Activated CD4-positive, CD25-positive, alpha-beta regulatory T cell (primary cell): ENCODE measurements at places on chromosomes 6 and 20.

GRCh38 chr6:33081098-33081824, 5.5 kb downstream of the HLA-DPB1 start:
- no peak for DNase-seq

DNA sequence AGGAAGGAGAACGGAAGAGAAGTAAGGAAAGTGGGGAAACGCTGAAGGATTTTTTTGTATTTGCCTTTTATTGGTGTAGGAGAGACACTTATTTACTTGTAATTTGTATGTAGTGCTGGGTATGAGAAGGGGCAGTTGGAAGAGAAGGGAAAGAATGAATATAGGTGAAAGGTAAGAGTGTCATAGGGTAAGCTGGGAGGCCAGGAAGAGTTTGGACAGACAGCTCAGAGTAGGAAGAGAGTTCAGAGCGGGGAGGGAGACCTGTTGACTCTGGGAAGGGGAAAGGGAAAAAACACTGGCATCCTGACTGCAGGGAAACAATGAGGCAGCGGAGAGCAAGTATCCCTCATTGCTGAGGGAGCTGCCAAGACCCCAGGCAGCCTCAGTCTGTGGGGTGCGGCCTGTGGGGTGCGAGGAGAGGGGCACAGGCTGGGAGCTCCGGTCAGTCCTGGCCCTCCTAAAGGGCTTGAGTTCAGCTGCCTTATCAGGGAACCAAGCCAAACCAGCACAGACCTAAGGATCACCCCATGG, 3.1 kb downstream of the TRAF3IP2 start:
- no peak for DNase-seq

DNA sequence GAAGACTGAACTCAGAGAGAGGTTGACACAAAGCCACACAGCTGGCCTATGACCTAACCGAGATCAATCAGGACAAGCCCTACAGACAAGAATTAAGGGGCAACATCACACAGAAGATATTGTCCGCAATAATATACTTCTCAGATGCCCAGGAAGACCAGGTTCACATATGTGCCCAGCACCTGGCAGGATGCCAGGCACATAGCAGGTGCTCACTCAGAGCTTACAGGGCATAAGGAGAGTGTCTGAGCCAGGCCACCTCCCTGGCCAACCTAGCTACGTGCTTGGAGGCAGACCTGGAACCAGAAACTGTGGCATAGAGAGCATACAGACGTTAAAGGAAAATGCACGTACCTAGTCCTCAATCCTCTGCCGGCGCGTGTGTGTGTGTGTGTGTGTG, 87.0 kb upstream of the LRFN2 start:
- DNase-seq: no peak

DNA sequence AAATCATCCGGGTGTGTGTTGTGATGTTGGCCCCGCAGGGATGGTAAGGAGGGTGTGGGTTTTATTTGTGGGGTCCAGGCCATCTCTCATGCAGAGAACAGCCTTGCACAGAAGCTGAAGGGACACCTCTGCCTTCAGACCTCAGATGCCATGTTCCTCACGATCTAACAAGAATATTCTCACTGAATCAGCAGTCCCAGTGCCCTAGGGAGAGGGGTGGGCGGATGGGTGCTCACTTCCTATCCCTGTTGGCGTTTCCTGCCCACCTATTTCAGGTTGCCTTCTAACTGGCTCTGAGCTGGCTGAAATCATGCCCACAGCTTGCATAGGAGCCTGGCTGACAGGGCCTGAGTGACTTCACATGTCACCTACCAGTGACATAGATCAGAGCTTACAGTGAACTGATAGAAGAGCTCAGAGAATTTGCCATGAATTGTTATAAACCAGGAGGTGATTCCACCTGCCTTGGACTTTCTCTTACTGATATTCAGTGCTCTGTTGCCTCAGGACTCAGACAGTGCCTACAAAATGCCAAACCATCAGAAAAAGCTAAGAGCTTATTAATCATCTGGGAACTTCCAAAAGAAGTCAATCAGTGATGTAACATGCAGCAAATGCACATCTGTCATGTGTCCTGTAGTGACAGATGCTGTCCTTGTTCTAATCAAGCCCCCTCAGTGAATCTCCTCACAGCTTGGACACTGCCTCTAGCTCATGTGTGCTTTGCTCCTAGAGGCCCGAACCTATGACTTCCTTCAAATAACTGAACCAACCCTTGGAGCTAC, 285.8 kb upstream of the PRND start:
- no peak for DNase-seq

GRCh38 chr6:40962241-40962640, 76.8 kb downstream of the UNC5CL start:
- DNase-seq: no peak

- no peak for DNase-seq
These were observed 74.0 kb downstream of the CD109 start for GRCh38 chr6:73769976-73770375.

DNA sequence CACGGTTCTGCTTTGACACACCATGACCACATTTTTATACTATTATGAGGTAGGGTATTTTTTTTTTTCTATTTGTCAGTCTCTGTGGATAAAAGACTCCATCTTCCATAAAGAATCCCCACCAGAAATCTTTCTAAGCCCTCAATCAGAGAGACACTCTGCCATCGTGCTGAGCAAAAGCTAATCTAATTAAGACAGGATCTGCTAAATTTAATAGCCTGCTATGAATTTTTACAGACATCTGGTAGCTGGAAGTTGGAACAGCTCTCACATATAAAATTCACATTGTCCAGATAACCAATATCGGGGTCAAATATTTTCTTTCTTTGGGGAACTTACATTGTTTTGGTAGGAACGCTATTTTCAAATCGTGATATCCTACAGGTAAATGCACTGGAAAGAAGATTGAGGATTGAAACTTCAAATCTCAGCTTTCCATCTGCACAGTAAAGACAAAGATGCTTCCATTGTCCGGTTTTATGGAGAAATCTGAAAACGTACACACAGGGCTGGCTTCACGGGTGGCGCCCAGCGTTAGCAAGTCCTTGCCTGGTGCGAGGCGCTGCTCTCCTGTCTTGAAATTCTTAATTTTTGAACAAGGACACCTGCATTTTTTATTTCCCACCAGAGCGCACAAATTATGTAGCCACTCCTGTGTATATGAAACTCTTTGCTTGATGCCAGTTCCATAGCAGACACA, 573.8 kb upstream of the NOX3 start:
- DNase-seq: no peak

GRCh38 chr6:55445648-55446204, 118.5 kb downstream of the GFRAL start:
- no peak for DNase-seq

- DNase-seq: no peak
These were observed 183.1 kb downstream of the PRDM13 start for GRCh38 chr6:99789767-99790166.

DNA sequence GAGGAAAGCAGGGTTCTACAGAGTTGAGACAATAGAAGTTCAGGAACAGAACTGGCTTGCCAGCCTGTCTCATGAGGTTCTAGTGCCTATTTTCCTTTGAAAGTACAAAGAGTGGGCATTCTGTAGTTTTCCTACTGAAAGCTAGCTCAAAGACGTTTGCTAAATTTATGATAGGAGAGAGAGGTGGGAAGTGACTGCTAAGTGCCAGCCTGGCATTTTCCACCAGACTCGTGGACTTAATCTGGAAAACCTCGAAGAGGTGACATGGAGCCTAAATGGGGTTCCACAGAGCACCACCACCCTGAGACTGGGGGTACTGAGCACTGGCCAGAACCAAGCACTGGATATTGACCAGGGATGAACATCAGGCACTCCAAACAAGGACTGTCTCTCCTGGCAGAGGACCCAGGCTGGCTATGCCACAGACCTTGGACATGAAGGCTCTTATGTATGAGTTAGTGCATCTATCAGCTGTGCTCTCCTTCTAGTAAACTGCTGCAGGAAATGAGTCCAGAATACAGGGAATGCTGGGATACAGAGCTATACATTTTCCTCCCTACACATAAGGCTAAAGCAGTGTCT, 7.1 kb downstream of the PEX6 start:
- no peak for DNase-seq

DNA sequence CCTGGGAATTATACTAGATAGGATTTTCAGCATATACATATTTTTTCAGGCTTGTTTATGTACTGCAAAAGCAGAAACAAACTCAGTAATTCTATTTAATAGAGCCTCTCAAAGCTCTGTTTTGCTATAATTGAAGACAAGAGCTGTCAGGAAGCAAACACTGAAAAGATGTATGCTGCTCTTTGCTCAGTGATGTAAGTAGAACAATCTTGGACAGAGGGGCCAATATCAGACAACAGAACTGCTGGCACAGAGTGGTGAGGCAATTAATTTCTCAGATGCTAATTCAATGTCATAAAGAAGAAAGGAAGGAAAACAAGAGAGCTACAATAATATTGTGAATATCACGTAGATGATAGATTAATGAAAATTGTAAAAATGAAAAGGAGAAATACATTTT, 663.3 kb upstream of the ADGRB3 start:
- no peak for DNase-seq

- no peak for DNase-seq
These were observed 72.4 kb downstream of the FYN start for GRCh38 chr6:111800821-111801220.

DNA sequence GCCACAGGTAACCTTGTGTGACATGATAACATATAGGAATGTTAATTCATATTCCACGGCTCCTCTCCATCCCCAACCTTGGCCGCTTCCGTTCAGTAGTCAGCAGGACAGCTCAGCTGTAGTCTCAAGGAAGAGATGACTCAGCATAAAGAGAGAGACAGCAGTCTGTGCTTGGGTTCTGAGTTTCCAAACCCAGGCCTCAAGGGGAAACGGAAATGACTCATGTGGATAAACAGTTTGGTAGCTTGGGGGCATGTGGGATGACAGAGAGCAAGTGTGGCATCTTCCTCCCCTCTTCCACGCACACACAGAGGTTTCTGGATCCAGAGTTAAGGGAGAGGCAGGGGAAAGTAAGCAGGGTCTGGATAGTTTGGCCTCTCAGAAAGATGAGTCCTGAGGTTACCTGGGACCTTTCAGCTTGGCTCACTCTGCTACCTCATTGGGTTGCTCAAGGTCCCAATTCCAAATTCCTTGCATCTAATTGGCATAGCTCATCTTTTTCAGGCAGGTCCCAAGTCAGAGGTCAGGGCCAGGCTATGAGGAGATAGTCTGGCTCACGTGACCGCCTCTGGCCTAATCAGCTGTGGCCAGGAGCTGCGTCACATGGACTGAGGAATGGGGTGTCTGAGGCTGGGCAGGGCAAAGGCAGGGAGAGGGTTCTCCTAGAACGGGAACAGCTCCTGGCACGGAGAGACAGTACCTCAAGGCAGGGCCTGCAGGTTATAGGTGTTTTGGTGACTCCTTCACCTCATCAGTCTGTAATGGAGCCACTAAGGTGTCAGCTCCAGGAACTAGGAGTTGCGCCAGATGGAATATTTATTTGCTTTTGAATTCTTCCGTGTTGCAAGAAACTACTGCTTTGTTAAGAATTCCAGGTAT, 36.5 kb upstream of the MLN start:
- DNase-seq: no peak

DNA sequence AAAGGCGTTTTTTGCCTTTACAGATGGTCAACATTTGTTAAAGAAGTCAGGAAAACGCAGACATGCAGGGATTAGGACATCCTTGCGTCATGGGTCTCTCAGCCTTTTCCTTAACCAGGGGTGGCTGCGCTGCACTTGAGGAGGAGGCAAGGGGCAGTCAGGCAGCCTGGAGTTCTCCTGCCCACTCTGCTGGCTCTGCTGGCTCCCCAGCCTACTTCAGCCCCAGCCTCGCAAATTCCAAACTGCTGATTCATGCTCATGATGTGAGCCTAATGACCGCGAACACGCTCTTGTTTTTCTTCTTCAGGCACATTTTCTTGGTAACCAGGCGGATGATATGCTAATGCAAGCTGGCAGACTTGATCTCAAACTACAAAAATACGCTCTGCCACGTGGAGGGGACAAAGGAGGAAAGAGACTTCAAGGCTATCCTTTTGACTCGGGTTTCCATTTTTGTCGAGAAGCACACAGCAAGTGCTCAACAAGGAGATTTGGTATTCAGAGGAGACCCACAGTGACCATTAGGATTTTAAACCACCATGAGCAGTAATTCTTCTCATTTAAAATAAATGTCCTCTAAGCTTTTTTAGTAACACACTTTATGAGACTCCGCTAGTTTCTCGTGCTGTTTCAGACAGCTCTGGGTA, 290.3 kb upstream of the STXBP5 start:
- DNase-seq: no peak

DNA sequence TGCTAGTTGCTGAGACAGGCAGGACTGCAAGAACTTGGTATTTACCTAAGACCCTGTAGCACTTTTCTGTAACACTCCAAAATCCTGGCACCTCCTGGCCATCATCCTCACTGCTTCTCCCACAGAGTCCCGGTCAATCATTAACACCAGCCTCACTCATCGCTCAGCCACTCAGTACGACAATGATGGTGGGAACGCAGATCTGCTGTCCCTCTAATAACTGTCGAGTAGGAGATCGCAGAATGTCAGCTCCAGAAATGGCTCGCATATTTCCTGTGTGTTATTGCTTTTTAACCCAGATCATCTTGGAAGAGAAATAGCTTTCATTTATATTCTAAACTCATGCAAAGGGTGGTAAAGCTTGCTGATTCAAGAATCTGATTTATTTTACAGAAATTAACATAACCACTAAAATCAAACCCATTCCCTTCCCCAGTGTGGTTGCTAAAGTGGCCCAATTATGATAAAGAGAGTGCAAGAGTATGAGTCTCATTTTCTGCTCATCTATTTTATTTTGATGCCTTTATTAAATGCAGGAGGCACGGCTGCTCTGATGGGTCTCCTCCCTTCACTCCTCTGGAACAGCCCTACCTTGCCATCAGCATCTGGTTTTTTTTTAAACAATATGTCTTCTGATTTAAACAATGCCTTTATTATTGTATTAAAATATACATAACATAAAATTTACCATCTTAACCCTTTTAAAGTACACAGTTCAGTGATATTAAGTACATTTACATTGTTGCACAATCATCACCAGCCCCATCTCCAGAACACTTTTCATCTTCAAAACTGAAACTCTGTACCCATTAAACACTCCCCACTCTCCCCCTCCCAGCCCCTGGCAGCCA, 28.3 kb upstream of the GGTLC1 start:
- DNase-seq: no peak

DNA sequence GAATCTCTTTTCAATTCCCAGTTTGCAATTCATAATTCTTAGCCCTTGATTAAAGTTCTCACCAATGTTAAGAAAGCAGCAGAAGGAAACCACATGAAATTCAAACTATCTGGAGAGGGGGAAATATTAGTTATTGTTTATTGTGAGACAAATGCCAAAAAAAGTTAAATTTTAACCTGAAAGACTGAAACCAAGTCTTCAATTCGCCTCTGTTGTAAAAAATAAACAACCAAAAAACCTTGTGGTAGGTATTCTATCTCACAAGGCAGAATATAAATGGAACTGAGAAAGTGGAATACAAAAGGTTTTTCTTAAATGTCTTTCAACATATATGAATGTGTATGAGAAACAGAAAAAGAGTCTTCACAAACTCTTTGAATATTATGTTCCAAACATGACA, 24.8 kb downstream of the TMX4 start:
- DNase-seq: no peak

DNA sequence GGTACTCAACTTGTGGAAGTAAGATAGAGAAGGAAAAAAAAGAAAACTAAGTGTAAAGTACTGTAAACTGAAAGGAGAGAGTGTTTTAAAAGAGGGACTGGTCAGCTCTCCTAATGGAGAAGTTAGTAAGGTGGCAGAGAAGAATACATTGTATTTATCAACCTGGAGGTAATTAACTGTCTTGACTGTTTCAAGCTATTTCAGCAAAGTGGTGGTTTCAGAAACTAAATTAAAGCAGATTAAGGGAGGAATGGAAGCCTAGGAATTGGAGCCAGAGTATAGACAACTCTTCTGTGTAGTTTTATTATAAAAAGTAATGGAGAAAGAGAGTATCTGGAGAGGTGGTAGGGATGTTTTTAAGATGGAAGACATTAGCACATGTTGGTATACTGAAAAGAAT, 2.7 kb upstream of the PHF10 start:
- no peak for DNase-seq
